ENCODE measurements at places on chromosomes 3 and 15. TPM values are rescaled to one million over a fixed set of nuclear protein-coding genes. Genes with fewer than 3 reads are reported as not detected.

TEX55 gene
- total RNA-seq: not detected

CACNA2D2 gene
- not detected for total RNA-seq

TRPC1 gene
- total RNA-seq: 7.2 TPM

ATP2C1 gene
- total RNA-seq: 47.3 TPM

PRRT3 gene
- 4.3 TPM for total RNA-seq

C3orf85 gene
- total RNA-seq: not detected

Data from pericardium fibroblast (primary cell).